Stimulated activated CD8-positive, alpha-beta memory T cell treated with anti-CD3 and anti-CD28 coated beads, Interleukin-7, amount 100 ng/mL, for 1 hour (primary cell): ENCODE measurements at places on chromosomes 16 and 17.
A peak's percentile ranks its signal among the peaks of the same experiment; 100 is the strongest.

- no peak for DNase-seq
Measured at GRCh38 chr16:57925310-57925709, 45.6 kb downstream of the CNGB1 start.

- DNase-seq = no peak
Measured at GRCh38 chr16:68374246-68374805, 63.5 kb downstream of the PRMT7 start.

- DNase-seq = no peak
Measured at GRCh38 chr16:89065458-89065822, 28.2 kb upstream of the ACSF3 start.

DNA sequence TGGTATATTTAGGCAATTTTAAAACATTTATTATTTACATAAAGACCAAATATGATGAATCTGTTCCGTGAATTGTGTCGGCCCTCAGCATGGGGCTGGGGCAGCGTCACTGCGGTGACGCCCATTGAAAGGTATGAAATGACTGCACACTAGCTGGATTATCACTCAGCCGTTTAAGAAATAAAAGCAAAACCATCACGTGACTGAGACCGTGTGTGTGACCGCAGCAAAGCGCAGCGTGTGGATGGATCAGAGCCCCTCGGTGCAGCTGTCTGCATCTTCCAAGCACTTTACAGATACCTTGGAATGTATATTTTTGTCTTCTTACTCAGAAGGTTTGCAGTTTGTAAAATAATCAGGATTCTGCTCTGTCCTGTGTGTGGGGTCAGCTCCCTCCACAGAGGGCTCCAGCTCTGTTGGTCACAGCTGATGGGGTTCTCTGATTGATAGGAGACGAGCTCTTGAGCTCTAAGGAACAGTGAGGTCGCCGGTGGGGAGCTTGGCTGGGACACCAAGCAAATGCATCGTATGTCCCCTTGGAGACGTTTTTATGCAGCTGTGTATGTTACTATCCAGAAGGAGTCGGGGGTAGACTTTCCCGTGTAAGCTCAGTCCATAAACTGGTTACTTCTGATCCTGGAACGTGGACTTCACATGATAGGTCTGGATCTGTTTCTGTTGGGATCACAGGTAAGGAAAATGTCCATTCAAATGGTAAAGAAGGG is 45.1 kb downstream of the WDR45B start:
- no peak for DNase-seq

DNA sequence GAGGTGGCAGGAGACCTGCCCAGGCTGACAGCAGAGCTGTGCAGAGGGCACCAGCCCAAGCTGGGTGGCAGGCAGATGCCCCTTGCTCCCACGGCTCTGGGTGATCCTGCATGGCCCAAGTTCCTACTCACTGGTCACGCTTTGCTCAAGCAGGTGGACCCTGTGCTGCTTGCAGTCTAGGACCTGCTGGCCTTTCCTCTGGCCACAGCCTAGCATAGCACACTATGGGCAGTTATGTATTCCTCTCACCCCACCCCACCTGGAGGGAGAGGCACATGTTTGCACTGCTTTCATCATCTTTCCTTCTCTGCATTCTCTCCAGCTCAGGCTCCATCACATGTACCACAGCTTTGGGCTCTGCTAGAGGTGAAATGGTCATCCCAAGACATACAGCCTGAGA is 19.6 kb upstream of the SREBF1 start:
- DNase-seq = no peak

DNA sequence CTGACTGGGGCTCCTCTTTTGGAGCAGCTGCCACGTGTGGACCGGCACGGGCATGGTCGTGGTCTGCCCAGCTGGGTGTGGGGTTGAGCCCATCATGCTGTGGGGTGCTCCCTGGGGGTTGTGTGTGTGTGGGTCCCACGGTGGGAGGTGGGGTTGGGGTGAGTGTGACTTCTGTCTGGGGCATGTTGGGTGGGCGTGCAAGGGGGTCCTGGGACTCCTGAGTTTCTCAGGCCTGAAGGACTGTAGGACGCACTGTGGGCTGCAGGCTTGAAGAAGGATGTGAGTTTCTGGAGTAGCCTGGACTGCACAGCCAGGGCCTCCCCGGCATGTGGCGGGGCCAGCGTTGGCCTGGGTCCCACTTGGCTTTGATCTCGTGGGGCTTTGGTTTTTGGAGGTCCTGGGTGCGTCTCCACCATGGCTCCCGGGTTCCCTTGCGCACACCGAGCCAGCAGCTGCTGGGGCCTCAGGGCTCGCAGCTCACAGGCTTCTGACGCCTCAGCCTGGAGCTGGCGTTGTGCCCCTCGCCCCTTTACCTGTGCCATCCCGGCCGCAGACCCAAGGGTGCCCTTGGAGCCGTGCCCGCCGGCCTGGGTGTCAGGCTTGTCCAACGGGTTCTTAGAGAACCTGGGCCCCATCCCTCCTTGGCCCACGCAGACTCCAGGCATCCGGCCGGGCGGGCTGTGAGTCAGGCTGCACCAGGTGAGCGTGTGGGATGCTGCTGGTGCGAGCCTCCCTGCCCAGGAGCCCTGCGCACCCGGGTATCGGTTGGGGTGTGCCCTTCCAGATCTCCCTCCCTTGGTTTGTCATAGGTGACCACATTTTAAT is 34.4 kb upstream of the ZNF750 start:
- DNase-seq = no peak

DNA sequence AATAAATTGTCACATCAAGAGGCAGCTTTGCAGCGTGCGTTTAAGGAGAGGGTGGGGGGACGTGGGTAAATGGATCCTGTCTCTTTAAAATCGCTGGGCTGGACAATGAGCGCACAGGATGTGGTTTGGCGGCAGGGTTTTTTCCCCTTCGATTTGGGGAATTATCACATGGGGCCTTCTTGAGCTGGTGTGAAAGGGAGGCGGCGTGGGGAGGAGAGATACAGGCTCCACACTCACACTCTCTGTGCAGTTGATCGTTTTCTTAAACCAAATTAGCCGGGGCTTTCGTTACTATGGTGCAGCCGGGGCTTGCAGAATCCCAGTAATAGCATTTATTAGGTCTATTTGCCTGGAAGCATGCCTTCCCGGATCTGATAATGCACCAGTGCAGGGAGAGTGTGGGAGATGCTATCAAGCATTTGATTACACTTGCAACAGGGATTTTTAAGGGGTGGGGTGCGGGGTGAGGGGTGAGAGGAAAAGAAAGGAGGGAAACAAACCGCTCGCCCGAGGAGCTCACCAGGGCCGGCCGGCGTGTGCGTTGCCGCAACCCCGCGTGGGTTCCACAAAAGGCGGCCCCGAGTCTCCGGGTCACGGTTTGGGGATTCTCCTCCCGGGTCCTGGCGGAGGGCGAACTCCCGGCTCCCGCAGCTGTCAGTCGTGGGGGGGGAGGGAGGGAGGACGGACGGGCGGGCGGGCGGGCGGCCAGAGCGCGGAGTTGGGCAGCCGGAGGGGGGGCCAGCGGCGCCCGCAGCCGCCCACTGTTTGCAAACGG is 58.8 kb upstream of the GSE1 start:
- DNase-seq = peak; percentile 47

DNA sequence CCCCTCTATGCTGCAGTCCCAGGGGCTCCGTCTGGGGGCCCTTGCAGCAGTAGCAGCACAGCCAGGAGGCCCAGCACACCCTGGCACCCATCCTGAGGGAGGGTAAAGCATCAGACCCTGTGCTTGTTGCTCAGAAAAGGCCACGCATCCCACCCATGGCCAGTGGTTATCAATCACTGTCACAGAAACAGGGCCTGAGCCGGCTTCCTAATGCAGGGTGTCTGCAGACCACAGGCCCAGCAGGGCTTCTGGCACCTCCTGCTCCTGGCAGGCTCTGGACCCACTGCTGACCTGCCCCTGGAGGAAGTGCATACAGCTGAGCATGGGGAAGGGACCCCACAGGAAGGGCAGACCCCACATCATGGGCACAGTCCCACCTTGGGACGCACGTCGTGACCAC is 26.9 kb upstream of the CDH15 start:
- no peak for DNase-seq
